ENCODE measurements at places on chromosomes 3 and 15.

GRCh38 chr3:43559961-43560360, 61.9 kb downstream of the ANO10 start:
- no peak for DNase-seq

DNA sequence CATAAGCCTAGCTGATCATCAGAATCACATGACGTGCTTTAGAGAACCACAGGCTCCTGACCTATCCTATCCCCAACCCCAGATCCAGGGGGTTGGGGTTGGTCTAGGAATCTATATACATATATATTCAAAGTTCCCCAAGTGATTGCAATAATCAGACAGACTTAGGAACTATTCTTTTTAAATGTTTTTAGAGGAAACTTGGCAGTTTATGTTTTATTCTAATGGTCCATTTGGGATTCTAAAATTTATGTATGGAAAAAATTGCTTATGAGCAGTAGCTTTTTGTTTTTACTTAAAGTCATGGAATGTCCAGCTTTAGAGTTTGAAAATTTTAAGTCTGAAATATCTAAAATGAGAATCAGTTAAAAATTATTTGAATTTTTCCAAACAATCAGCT, 22.1 kb downstream of the MFN1 start:
- no peak for DNase-seq

GRCh38 chr3:5317557-5317956, 130.1 kb downstream of the EDEM1 start:
- DNase-seq: no peak

GRCh38 chr15:71748293-71748718, 62.0 kb upstream of the NR2E3 start:
- DNase-seq: no peak

- DNase-seq: no peak
Observed at GRCh38 chr3:66423791-66424190, 77.0 kb downstream of the LRIG1 start.

- no peak for DNase-seq
Observed at GRCh38 chr3:58333206-58334012, 717 bp downstream of the PXK start.

DNA sequence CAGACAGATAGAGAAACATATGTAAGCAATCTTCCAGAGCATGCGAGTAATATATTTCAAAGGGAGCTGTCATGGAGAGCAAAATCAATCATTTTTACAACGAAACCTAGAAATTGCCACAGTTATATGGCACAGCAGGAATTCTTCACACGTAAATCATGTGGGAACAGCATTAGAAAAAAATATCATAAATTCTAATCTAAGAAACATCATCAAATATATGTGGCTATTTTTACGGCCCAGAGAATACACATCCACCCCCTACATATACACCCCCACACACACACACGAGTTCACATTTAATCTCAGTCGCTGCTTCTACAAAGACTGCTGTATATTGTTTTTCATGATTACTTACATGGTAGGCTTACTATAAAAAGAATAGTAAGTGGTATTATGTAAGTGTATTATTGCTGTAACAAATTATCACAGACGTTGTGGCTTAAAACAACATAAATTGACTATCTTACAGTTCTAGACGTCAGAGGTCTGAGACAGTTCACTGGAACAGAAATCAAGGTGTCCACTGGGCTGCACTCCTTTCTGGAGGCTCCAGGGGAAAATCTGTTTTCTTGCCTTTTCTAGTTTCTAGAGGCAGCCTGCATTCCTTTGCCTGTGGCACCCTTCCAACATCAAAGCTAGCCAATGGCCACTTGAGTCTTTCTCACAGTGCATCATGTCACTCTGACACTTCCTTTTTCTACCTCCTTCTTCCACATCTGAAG, 363.3 kb downstream of the ULK4 start:
- no peak for DNase-seq

DNA sequence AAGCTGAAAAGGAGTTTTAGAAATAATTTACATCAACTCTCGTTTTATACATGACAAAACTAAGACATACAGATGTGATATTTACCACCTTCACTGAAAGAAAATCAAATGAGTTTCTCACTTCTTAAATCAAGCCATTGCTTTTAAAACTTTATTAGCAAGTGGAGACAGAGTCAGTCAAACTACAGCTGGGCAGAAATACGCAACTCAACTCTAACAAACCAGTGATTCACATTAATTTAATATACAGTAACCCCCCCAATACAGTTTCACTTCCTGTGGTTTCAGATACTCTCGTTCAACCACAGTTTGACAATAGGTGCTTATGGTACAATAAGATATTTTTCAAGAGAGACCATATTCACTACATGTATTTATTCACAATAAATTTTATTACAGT, 477.1 kb downstream of the MAGI1 start:
- DNase-seq: no peak

GRCh38 chr3:43191116-43191515, 85.2 kb upstream of the POMGNT2 start:
- DNase-seq: no peak

DNA sequence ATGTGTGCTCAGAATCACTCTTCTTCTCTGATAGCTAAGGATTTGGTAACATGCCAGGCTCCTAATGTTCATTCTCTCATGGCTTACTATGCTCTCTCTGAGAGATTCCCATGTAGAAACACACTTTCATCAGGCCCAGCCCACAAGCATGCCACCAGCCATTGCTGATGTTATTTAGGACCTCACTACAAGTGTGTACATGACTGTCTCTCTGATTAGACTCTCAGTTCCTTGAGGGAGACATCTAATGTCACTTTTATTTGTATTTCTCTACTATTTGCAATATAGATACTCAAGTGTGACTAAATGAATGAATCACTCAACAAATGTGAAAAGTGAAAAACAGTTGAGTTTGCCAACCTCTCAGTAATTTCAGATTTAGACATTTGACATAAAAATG, 84.3 kb upstream of the ARL6 start:
- DNase-seq: no peak

- no peak for DNase-seq
Observed at GRCh38 chr3:27596921-27597320, 112.7 kb upstream of the SLC4A7 start.

DNA sequence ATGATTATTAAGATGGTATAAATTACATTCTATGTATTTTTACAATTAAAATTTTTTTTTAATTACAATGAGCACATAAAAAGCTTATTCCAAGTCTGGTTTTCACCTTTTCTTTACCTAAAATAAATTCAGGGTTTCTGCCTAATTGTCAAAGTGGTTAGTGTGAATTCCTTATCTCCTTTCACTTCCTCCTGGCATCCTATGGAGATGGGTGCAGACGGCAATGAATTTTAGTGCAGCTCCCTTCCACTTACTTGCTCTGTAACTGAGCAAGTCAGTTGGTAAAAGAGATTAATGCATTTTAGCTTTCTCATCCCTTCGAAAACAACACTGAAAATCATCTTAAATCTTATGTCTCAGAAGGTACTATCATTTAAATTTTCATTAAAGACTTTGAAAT, 13.1 kb downstream of the HDGFL3 start:
- no peak for DNase-seq

- DNase-seq: no peak
Observed at GRCh38 chr3:151009981-151010380, 37.5 kb upstream of the CLRN1 start.

DNA sequence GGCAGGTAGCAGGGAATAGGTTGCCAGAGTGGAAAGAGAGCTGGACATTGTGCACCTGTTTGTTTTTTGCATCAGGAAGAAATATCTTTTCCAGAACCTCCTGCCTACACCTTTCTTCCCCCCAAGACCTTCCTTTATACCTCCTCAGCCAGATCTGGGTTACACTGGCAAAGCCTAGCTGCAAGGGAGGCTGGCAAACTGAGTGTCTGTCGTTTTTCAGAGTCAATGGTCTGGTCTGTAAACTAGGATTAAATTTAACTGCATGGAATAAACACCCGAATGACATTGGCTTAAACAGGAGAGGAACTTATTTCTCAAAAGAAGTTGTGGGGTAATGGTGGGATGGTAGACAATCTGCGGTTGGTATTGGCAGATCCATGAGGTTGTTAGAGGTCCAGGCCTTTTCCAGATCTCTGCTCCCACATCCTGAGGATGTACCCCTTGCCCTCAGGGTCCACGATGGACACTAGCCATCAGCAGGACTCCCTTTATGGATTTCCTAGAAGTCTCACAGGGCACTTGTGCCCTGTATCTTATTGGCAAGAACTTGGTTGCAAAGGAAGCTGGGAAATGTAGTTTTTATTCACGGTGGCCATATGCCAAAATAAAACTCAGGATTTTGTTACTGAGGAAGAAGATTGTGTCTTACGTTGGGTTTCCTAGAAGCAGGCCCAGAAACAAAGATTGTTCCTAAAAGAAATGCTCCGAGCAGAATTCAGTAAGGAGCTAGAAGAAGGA, 3.2 kb upstream of the RARRES1 start:
- no peak for DNase-seq

DNA sequence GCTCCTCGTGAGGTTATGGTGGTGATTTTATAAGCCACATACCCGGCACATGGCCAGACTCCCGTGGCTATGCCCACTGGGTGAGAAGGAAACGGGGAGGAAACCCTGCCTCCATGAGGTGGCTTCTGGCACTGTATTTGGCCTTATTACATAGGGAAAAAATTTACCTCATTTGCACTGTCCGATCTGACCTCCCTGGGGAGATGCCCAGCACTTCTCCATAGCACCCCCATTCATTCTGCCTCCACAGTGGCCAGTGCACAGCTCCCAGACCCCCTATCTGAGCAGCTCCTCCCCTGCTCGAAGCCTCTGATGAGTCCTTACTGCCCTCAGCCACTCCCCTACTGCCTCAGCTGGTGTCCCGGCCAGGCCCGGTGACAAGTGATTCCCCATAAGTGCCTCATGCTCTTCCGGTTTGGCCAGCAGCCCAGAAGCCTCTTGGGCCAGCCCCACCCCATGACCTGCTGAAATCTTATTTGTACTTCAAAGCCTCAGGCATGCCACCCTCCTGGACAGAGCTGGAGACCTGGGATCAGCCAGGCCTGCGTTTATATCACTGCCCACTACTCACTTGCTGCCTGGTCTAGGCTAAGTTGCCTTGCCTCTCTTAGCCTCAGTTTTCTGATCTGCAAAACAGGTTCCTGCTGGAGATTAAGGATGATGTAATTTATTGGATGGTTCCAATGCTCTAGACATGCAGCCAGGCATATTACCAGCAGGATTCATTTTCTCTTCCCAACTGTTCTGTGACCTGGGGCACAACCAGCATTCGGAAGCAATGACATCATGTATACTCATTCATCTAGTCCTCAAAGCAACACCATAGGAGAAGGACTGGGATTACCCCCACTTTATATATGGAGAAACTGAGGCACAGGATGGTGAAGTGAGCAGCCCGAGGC, 30.6 kb upstream of the SLC6A6 start:
- no peak for DNase-seq
